Liver (tissue), 10 donors: ENCODE measurements at places on chromosomes 6 and 20. TPM values are rescaled to one million over a fixed set of nuclear protein-coding genes. Genes with fewer than 3 reads are reported as not detected.

MMP24OS gene
- total RNA-seq = 5.2 TPM

TUBB1 gene
- 59.5 TPM for total RNA-seq

FHL5 gene
- total RNA-seq = 0.33 TPM

TSHZ2 gene
- 2.9 TPM for total RNA-seq

ZNF831 gene
- total RNA-seq = 0.75 TPM

PABPC1L gene
- total RNA-seq = 4.7 TPM

NKX2-4 gene
- total RNA-seq = not detected

TFAP2C gene
- total RNA-seq = under 0.01 TPM

MMS22L gene
- 4.4 TPM for total RNA-seq

TRIM15 gene
- total RNA-seq = 1.6 TPM

RIPPLY2 gene
- not detected for total RNA-seq

LGSN gene
- 0.33 TPM for total RNA-seq

SRMS gene
- total RNA-seq = not detected

PRND gene
- total RNA-seq = not detected

IRF4 gene
- total RNA-seq = 1.2 TPM

CARMIL1 gene
- total RNA-seq = 1.4 TPM

ZNF334 gene
- total RNA-seq = 3.3 TPM

HIVEP2 gene
- 1.7 TPM for total RNA-seq

WFDC10B gene
- total RNA-seq = not detected

MAS1 gene
- under 0.01 TPM for total RNA-seq

RBPJL gene
- total RNA-seq = not detected

FGD2 gene
- 24.4 TPM for total RNA-seq

HLA-DQB1 gene
- 12.4 TPM for total RNA-seq

CSNK2A1 gene
- total RNA-seq = 60.3 TPM

LBP gene
- total RNA-seq = 761 TPM

KCNG1 gene
- 0.14 TPM for total RNA-seq

OR2J1 gene
- total RNA-seq = not detected

CLDN20 gene
- not detected for total RNA-seq
